ENCODE measurements at places on chromosomes 5 and 9. TPM values are rescaled to one million over a fixed set of nuclear protein-coding genes. Genes with fewer than 3 reads are reported as not detected.

Gene CTSV
- 0.44 TPM for total RNA-seq

Gene MAMDC4
- total RNA-seq: 2.0 TPM

Gene CPLANE1
- total RNA-seq: 34.4 TPM

Gene PLPP6
- 6.7 TPM for total RNA-seq

Gene KCTD16
- total RNA-seq: 1.1 TPM

Gene PCDHA12
- total RNA-seq: under 0.01 TPM

Gene SNCAIP
- 7.0 TPM for total RNA-seq

Gene ARL14EPL
- total RNA-seq: not detected

Gene MYO10
- total RNA-seq: 265 TPM

Gene GMCL2
- total RNA-seq: not detected

Gene SPINK4
- total RNA-seq: 1.8 TPM

Gene OR2S2
- total RNA-seq: 0.22 TPM

Data from placental pericyte (primary cell).